ENCODE measurements at places on chromosomes 13 and 19. TPM values are rescaled to one million over a fixed set of nuclear protein-coding genes. Genes with fewer than 3 reads are reported as not detected.

DNA sequence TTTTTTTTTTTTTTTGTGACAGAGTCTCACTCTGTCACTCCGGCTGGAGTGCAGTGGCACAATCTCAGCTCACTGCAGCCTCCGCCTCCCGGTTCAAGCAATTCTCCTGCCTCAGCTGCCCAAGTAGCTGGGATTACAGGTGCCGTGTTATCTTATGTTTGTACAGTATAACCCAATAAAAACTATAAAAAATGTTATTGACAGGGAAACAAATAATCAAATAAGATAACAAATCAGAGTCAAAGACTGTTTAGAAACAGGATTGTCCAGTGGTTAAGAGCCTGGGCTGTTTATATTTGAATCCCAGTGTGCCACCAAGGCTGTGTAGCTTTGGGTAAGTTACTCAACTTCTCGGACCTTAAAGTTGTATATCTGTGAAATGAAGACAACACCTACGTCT lies 19.1 kb upstream of the LMTK3 start:
- H3K36me3 ChIP-seq, result no peaks in the 10 kb centered on the region
- no peak for DNase-seq
- H3K27me3 ChIP-seq, result peaks cover 10% of the 10 kb centered on the region
- H3K4me3 ChIP-seq, result no peak overlapping the region
- H3K4me1 ChIP-seq, result peaks cover 4% of the 10 kb centered on the region

DNA sequence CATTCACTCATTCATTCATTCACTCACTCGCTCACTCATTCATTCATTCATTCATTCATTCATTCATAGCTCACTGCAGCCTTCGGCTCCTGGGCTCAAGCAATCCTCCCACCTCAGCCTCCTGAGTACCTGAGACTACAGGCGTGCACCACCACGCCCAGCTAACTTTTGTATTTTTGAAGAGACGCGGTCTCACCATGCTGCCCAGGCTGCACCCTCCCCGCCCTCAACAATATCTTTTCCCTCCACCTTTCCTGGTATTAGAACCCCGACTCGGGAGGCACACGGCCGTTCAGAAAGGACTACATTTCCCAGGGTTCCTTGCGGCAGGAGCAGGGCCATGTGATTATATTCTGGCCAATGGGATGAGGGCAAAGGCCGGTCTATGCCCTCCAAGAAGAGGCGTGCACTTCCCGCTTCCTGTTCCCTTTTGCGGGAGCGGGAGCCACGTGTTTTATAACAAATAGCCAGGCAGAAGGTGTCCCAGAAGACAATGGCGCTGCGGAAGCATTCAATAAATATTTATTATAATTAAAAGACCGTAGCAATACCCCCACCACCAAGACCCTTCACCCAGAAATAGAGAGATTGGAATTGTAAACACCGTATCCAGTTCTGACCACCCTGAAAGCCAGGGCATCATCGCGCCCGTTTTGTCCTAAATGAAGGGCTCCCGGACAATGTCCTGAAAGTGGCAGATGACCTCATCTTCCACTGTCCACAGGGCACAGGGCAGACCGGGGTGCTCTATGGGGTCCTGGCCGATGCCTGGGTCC lies 15.9 kb downstream of the TICAM1 start:
- peak; percentile 92 for DNase-seq
- H3K27ac ChIP-seq, result peak overlapping the region; percentile 77
- H3K4me3 ChIP-seq, result peak overlapping the region; percentile 73
- no peaks in the 10 kb centered on the region for H3K27me3 ChIP-seq
- H3K4me1 ChIP-seq, result peaks cover 26% of the 10 kb centered on the region

GRCh38 chr19:51781999-51782398 lies 13.0 kb upstream of the FPR3 start:
- peaks cover 8% of the 10 kb centered on the region for H3K27me3 ChIP-seq
- no peaks in the 10 kb centered on the region for H3K36me3 ChIP-seq
- H3K4me1 ChIP-seq, result peaks cover 2% of the 10 kb centered on the region
- H3K4me3 ChIP-seq, result no peak overlapping the region
- H3K27ac ChIP-seq, result no peak overlapping the region
- DNase-seq, result no peak

DNA sequence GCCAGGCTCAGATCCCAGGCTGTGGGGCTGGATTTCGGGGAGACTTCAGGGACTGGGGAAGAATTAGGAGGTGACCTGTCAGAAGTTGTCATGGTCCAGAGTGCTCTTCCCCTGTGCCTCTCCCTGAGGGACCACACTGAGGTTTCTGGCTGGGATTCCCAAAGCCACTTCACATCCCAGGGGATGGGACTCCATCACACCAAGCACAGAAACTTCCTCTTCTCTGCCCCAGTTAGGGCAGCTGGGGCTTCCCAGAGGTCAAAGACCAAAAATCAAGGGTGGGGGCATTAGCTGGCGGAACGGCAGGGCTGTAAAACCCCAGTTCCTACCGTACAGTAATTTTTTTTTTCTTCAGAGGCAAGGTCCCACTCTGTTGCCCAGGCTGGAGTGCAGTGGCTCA lies 7.4 kb downstream of the FCER2 start:
- peaks cover 2% of the 10 kb centered on the region for H3K27me3 ChIP-seq
- no peak overlapping the region for H3K27ac ChIP-seq
- H3K4me3 ChIP-seq, result no peak overlapping the region
- DNase-seq, result no peak
- no peaks in the 10 kb centered on the region for H3K36me3 ChIP-seq

GRCh38 chr19:35911173-35911572 lies 3.1 kb upstream of the TYROBP start:
- no peak for DNase-seq
- no peaks in the 10 kb centered on the region for H3K36me3 ChIP-seq
- no peak overlapping the region for H3K27ac ChIP-seq
- peaks cover 5% of the 10 kb centered on the region for H3K27me3 ChIP-seq
- H3K4me3 ChIP-seq, result no peak overlapping the region
- H3K4me1 ChIP-seq, result no peaks in the 10 kb centered on the region

DNA sequence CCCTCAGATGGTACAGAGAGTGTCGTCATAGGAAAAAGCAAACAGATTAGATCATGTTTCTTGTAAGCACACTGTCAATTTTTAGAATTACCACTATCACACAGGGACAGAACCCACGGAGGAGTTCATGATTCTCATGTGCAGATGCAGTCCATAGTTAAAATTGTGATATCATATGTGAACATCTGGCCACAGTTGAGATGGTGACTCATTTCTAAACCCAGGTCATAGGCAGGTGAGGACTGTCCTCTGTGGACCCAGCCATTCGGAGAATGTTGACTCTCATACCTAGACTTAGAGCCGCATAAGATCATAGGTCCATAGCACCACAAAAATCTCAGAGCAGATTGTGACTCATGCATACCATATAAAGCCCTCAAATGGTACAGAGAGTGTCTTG lies 17.8 kb upstream of the ZNF730 start:
- DNase-seq, result no peak
- peaks cover 37% of the 10 kb centered on the region for H3K36me3 ChIP-seq
- H3K27me3 ChIP-seq, result no peaks in the 10 kb centered on the region
- no peak overlapping the region for H3K4me3 ChIP-seq

DNA sequence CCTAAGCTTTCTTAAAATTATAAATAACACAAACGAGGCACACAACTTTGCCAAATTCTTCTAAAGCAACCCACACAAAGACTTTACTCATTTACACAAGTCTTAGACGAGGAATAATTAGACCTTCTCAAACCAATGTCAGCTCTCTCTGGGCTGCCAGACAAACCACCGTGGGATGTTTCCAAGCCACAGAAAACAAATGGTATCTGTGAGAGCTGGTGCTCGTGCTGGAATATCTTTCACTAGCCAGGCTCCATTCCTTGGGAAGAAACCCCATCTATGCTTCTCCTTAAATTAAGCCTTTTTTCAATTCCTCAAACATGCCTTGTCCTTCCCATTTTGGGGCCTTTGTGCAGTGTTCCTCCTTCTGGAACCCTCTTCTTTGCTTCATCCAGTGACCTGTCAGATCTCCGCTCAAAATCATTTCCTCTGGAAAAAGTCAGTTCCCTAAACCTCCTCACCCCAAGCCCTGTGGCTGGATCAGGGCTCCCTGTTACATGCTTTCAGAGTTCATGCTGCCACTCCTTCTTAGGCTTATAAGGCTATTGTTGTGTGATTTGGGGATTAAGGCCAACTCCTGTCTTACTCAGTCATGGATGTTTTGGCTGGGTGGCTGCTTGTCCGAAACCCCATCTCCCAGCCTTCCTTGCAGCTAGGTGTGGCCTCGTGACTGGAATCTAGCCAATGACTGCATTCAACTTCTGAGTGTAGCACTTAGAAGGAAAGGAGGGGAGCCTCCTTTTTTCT lies 64.2 kb upstream of the GTF2F2 start:
- peaks cover 16% of the 10 kb centered on the region for H3K27me3 ChIP-seq
- H3K4me3 ChIP-seq, result no peak overlapping the region
- DNase-seq, result no peak
- no peak overlapping the region for H3K27ac ChIP-seq

Gene ZMYM2
- total RNA-seq, result 77.8 TPM

Gene LILRB2
- total RNA-seq, result not detected

Gene POMP
- 74.9 TPM for total RNA-seq

Measured in osteocyte (in vitro differentiated cells).